ENCODE measurements at places on chromosomes 5 and 9.

GRCh38 chr5:174609116-174609515, 115.3 kb upstream of the MSX2 start:
- DNase-seq, result no peak

GRCh38 chr5:148512498-148512897, 128.7 kb downstream of the FBXO38 start:
- no peak for DNase-seq

DNA sequence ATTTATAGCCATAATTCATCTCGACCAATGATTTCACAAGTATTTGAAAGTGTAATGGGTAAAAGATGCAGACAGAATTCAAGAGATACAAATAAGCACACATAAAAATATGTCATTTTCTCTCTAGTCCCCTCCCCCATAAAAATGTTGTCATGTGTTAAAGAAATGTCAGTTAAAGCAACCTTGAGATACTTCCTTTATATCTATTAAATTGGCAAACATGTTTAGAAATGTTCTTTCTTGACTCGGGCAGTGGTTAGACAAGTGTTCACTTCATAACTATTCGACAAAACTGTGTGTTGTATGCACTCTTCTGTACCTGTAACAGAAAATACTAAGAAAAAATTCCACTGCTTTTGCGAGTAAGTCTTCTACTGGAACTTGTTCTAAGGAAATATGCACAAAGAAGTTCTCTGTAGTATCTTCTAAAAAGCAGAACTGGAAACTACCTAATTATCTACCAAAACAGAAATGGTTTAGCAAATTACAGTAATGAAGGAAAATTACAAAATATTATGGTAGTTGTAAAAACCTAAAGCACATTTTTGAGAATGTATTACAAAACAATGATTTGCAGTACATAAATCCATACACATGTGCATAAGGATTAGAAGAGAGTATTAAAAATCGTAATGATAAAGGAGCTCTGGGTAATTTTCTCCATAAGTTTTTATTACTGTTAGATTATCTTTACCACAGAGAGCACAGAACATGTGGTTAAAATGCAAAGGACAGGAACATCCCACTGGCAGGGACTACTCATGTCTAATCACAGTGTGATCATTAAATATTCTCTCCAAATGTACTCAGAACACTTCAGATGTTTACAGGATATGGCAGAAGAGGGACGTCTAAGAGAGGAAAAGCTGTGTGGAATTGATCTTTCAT, 35.9 kb downstream of the FBXW2 start:
- no peak for DNase-seq

DNA sequence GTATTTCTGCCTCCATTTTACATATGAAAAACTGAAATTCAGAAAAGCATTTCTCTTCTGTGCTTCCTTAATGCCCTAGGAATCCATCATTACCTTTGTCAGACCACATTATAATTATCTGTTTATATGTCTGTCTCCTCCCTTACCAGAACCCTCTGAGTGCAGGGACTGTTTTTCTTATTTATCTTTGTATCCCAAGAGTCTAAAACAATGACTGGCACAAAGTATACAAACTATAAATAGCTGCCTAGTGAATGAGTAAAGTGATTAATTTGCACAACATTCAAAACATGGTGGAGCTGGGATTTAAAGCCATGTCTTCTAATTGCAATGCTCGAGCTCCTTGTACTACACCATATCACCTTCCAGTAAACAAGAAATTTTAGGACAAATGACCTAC, 49.3 kb upstream of the HK3 start:
- no peak for DNase-seq

DNA sequence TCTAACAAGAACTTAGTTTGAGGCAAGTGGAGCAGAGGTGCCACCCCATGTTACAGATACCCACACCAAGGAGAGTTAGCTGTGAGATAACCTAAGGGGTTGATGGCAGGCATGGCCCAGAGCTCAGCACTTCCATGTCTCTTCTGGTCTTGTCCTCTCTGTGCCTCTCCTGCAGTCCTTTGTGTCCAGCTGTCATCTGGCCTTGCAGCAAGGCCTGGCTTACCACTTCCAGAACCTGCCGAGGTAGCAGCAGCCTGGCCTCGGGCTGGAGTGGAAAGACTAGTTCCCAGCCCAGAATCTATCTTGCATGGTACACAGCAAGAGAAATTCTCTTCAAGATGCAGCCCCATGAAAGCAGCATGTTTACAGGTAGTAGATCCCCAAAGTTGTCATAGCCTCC, 41.5 kb downstream of the PIP5K1B start:
- no peak for DNase-seq

- DNase-seq, result no peak
These were observed 58.3 kb downstream of the UHRF2 start for GRCh38 chr9:6471231-6471850.

Data from left kidney (tissue), 8 donors.